ENCODE measurements at places on chromosomes 7 and 10.

GRCh38 chr7:71261066-71261465 is 129.1 kb downstream of the GALNT17 start:
- DNase-seq: no peak

GRCh38 chr10:130816116-130816901 is 495.2 kb downstream of the TCERG1L start:
- DNase-seq: no peak

- no peak for DNase-seq
Measured at GRCh38 chr7:96111405-96111804, 210.5 kb downstream of the SLC25A13 start.

DNA sequence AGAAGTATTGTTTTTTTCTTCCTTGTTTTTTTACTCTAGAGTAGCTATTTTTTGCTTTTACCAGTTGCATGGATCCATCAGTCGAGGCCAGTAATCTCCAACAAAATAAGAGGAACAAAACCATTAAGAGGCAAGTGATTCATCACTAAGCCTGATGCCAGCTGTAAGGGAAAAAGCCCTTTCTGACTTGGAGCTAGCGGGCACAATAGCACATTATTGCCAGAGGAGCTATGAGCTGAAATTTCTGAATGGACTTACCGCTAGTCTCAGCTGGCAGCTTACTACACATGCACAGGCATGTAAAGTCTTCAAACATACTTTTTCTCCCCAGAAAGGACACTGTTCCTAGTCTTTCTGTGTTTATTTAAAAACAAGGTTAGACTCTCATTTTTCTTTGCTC is 41.6 kb upstream of the PTPRZ1 start:
- DNase-seq: no peak

DNA sequence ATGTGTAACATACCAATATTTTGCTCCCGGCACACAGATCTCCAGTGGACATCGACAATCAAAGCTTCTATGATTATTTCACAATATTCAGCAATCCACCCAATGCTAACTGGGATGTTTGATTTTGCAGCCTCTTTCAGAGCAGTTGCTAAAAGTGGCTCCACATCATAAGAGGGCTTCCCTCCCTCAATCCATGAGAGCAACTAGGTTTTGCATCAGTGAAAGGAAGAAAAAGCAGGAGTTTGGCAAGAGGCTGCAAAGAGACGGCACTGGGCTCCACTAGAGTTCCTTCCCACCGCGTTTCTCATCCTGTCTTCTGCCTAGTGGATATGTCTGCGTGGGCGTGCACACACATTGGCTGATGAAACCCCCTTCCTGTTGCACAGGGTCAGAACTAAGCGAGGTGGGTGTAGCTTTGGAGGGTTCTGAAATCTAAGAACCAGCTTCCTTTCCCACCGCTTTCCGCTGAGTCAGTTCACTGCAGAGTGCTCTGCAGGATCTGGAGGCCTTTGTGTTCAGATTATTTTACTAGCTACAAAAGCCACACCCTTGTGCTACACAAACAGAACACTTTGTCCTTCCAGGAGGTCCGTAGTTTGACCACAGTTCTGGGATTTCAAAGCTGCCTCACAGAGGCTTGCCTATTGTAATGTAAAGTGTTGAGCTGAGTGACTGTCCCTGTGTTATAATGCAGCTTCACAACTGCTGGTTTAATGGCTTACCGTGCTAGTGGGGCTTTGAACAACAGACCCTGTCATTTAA is 28.1 kb downstream of the ARL4A start:
- DNase-seq: no peak

- DNase-seq: no peak
Measured at GRCh38 chr7:139714163-139714901, 63.5 kb downstream of the HIPK2 start.

GRCh38 chr7:20865684-20866083 is 79.0 kb upstream of the SP8 start:
- no peak for DNase-seq

- no peak for DNase-seq
Measured at GRCh38 chr7:13904689-13905088, 84.8 kb downstream of the ETV1 start.
